ENCODE measurements at places on chromosomes 1 and 21.

- DNase-seq: no peak
These were observed 5.2 kb upstream of the TTC4 start for GRCh38 chr1:54710434-54710833.

DNA sequence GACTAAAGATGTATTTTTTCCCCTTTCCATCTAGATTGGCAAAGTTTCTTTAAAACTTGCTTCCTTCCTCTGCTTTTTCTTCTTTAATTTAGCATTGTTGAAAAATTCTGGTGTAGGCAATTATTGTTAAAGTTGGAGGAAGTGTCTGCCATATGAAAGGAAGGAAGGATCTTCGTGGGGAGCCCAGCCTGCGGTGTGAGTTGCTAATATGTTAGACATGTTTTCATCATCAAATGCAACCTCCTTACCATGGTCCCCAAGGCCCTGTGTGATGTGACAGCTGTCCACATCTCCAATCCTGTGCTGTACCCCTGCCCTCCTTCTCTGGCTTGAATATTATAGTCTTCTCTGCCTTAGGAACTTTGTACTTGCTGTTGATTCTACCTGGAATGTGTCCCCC lies 81.0 kb upstream of the ZBTB18 start:
- no peak for DNase-seq

DNA sequence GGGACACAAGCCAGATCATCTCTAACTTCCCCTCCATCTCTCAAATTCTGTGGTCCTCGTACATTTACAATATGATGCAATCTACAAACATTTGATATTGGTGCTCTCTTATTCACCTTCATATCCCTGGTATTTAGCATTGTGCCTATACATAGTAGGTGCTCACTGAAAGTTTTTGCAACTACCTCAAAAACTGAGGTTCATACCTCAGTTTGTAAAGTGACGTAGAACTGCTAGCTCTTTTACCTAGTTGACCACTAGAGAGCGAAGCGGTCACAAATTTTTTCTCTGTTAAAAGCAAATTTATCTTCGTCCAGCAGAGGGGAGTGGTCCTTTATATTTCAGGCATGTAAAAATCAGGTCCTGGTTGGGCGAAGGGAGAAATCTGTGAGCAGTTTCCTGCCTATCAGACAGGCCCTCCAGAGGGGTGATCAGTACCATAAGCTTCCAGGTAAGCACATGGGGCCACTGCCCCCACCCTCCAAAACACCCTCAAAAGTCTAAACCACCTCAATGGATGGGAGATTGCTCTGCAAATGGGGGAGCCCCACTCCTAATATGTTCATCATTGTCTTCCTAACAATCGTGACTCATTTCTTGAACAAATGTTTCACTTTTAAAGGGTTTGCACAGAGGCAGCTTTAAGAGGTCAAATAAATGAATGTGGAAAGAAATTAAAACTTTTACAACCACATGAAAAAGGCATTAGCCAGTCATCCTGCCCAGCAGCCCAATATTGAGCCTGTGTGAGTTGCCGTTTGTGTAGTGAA lies 10.6 kb upstream of the HLCS start:
- DNase-seq: peak; percentile 46

DNA sequence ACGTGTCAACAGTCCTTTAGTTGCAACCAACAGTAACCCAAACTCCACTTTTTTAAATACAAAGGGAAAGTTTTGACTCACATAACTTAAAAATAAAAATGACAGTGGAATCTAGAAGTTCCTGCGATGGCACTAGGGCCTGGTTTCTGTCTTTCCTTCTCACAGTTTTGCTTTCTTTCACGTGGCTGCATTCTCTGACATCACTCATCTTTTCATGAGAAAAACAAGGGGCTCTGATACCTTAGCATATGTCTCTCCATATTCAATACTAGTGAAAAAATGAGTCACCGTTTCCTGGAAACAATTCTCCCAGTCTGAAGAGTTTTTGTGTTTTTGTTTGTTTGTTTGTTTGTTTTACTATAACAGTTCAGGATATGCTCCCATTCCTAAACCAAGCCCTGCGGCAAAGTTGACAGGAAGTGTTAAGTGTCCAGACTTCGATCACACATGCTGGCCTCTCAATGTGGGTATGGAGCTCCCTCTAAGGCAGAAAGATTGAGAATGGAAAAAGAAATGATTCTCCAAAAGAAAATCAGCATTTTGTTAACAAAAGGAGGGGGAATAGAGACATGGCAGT lies 483.3 kb downstream of the TTLL7 start:
- no peak for DNase-seq

GRCh38 chr1:235946571-235946981 lies 79.9 kb upstream of the LYST start:
- DNase-seq: no peak

DNA sequence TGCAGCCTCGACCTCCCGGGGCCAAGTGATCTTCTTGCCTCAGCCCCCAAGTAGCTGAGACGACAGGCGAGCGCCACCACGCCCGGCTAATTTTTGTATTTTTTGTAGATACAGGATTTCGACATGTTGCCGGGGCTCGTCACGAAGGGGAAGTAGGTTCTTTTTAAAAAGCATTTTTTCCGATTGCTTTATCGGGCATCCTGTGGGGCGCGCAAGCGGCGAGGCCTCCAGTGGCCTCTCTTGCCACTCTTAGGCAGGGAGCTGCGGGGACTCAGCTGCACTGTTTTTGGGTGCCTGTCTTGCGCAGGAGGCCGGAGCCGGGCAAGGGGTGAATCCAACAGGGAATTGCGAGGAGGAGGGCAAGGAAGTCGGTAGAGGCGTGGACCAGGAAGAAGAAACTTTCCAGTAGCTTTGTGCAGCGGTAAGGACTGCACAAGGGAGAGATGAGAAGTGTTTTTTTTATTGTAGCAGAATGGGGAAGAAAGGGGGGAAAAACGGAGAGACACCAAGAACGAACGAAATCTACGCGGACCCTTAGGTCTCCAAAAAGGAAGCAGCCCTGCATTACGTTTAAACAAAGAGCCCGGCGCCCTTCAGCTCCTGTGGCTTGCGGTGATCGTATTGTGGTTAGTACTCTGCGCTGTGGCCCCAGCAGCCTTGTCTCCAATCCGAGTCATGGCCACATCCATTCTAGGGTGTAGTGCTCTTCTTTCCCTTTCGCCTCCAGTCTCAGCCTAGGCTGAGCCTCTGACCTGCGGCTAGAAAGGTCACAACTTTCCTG lies 164.8 kb downstream of the PPIAL4G start:
- DNase-seq: no peak

GRCh38 chr1:50841791-50842387 lies 118.2 kb downstream of the FAF1 start:
- DNase-seq: peak; percentile 40

GRCh38 chr1:107004421-107004820 lies 52.1 kb upstream of the PRMT6 start:
- DNase-seq: no peak
